Stimulated activated CD4-positive, alpha-beta T cell treated with anti-CD3 and anti-CD28 coated beads, Interleukin-15, amount 100 ng/mL, for 1 hour (primary cell): ENCODE measurements at places on chromosomes 2 and 18.

DNA sequence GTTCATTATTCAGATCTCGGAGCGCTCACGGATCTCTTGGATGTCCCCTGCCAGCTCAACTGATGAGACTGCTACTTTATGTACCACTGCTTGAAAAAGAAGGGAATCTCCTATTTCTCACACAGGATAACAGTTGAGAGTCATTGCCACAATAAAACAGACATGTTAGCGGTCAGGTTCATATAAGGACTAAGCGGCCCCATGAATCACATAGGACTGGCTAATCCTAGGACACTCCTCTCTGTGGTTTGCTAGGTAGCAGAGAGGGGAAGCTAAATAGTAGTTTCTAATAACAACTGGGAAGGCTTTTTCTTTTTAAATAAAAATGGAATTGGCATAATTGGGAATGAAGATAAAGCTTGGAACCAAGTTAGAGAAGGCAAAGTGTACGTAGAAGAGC is 15.9 kb upstream of the TGFA start:
- no peak for DNase-seq

DNA sequence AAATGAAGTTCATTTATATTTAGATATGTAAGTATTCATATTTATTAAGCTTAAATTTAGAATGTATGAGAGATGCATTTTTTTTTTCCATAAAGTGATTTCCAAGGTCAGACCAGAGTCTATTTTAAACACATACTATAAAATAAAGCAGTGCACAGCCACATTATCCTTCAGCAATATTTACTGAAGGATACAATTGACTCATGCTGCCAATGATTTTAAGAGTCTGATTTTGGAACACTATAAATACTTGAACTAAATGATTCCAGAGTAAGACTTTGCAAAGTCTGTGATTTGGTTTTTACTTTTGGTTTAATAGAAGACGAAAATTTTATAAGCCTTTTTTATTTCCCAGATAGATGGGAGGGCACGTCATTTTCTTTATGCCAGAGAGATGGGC is 107.1 kb downstream of the EPHA4 start:
- DNase-seq = no peak

DNA sequence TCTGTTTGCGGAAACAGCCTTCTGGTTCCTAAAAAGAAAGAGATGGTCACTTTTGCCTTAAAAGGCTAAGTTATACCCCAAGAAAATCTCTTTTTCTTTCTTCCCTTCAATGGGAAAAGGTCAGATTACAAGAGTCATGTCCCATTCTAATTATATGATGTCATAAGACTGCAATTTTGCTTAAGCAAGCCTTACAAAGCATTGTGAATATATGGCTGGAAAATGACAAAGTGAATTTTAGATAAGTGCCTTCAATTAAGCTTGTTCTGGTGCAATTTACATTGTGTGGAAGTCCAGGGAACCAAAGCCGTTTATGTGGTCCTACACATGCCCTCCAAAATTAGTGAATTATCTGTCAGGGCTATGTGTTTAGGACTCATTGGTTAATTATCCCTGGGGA is 7.6 kb upstream of the BMP10 start:
- no peak for DNase-seq

- DNase-seq = no peak
These were observed 68.8 kb upstream of the KCTD1 start for GRCh38 chr18:26617151-26617554.

DNA sequence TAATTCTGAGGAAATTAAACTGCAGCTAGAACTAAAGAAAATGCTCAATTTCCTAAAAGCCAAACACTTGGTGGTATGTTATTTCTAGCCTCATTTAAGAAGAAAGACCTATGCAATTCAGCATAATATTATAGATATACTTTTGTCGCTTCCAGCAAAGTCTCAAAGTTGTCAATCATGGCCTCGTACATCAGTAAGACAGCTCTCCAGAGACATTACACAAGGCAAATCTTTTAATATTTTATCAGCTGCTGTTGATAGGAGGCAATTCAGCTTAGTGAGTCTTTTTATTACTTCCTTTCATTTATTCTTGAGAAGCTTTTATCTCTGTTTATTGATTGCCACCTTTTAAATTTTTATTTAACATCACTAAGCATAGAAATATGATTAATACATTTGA is 294.3 kb downstream of the FSIP2 start:
- no peak for DNase-seq

DNA sequence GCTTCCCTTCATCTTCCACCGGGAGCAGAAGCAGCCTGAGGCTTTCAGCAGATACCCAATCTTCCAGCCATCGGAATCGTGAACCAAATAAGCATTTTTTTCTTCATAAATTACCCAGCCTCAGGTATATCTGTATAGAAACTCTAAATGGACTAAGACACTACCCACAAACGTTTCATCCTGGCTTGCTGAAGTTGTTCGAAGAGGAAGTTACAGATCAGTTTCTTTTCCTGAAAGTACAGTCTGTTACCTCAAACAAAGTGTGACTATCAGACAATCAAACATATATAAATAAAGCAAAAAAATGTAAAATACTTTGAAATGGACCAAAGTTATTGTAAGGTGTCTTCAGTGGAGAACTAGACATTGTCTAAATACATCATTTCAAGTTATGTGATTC is 97.9 kb downstream of the MREG start:
- no peak for DNase-seq

DNA sequence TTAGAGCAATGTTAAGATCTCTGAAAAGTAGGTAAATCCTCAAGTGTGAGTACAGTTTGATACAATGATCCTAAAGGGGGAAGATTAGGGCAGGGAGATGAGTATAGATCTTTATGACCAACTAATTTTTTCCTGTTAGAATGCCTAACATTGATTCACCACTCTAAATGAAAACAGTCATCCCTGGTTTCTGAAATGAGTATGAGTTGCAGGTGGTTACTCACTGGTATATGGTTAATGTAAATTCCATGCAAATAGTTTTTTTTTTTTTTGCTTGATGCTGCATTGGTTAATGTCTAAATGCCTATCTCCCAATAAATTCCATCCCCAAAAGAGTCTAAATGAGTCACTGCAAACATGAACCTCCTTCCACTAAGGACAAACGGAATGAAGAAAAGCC is 55.0 kb upstream of the SERPINB2 start:
- no peak for DNase-seq

DNA sequence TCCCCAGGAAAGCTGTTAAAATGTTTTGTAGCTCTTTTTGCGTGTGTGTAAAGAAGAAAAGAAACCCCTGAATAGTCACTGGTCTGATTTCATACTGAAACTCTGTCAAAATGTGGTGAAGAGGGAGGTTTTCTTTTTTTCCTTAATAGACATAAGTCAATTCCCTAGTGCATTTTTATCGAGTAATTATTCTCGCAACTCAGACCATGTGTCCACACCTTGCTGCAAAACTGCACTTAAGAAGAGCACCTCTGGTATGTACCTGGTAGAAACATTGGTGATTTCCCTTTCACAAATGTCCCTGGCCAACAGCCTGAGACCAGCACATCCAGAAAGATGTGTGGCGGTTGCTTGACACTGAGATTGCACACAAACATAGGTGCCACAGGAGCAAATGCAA is 159.9 kb downstream of the ZNF521 start:
- no peak for DNase-seq

DNA sequence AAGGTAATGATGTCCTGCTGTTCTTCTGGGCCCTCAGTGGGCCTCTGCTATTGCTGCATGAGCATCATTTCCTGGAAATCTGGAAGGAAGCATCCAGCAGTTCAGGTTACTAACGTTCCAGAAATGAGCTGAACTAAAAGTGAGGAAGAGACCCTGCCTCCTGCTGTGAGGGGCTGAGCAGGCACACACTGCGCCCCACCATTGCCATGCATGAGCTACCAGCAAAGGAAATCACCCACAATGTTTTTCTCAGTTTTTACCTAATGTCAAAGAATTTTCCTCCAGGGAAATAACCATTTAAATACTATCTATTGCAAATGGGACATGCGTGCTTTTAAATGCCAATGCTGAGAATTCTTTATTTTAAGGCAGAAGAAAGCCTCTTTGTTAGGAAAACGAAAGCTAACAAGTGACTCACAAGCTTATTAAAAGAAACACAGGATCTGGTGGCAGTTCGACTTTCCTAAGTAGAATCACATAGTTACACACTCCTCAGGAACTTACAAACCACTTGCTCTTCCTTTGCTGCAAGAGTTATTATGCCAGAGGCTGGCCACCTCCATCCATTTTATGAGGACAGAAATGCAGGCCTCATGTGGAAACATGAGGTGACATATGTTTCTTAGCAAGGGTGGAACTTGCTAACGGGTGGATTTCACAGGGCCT is 152.6 kb upstream of the TTC39C start:
- DNase-seq = no peak

DNA sequence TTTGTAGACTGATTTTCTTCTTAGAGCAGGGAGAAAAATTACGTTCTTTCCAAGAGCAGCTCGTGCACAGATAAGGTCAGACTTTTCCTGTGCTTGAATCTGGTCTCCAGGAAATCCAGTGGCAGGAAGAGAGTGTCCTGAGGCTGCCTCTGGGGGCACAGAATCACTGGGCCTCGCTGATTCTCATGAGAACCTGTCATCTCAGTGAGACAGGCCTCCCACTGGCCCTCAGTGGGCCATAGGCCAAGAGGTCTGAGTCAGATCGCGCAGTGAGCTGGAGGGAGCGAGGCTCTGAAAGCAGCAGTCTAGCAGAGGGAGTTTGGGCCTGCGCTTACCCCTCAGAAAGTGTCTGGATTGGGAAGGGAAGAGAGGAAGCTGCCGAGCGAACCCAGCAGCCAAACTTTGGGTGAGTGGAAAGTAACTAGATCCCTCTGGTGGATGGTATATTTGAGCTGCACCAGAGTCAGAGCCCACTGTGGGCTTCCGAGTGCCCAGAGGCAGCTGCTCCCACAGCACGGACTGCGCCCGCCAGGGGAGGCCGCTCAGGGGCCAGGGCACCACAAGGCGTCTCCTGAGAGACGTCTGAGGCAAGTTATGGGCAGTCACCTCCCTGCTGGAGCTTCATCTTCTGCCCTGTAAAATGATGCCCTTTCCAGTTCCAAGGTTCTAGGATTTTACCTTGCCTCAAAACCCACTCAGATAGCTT is 8.2 kb downstream of the GDF7 start:
- DNase-seq = no peak

DNA sequence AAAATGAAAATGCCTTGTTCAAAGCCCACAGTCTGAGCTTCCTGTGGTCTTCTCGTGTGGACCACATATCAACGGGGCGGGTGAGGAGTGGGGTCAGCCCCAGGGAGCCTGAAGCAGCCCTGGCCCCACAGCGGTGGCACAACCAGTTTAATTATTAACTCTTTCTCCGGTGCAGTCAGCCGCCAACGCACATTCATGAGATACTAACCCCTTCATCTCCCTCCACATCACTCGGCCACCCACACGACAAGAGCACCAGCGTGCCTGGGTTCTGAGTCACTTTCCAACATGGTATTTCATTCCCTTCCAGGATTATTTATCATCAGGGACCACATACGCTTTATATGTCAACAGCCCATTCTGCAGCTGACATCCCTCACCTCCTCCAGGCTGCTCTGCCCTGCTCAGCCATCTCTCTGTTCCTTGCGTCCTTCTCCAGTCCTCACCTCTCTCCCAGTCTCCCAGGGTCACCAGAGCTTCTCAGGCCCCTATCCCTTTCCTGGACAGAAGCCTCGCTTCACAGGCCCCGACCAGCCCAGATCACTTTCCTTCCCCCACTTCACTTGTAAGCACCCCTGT is 48.0 kb upstream of the ID2 start:
- no peak for DNase-seq

GRCh38 chr2:219293736-219294231 is 14.6 kb downstream of the DNAJB2 start:
- DNase-seq = no peak

DNA sequence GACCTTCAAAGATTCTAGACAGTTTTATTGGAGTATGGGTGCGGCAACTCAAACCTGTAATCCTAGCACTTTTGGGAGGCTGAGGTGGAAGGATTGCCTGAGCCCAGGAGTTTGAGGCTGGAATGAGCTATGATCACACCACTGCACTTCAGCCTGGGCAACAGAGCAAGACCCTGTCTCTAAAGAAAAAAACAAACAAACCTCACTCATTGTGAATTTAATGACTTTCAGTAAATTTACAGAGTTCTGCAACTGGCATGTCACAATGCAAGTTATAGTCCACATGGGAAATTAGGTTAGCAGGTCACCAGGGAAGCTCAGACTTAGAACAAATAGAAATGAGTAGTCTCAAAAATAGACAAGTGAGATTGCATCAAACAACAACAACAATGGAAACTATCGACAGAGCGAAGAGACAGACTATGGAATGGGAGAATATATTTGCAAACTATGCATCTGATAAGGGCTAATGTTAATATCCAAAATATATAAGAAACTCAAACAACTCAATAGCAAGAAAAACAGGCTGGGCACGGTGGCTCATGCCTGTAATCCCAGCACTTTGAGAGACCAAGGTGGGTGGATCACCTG is 6.7 kb upstream of the NRBP1 start:
- no peak for DNase-seq

GRCh38 chr2:41936771-41937463 is 110.9 kb upstream of the PKDCC start:
- DNase-seq = no peak

DNA sequence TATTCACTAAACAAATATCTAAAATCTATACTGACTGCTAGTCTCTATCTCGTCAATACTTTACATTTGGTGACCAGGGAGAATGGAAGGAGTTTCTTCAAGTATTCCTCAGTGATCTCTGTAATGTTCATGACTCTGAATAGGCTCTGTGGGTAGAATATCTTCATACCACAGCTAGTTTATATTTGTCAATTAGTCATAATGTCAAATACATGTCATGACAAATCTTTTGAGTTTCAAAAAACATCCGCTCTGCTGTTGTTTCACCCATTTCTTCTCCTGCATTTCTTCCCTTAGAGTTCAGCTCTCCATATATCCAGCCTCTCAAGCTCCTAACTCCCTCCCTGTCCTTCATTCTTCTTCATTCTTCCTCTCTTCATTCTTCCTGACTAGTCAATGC is 206.5 kb upstream of the FANCL start:
- DNase-seq = no peak

DNA sequence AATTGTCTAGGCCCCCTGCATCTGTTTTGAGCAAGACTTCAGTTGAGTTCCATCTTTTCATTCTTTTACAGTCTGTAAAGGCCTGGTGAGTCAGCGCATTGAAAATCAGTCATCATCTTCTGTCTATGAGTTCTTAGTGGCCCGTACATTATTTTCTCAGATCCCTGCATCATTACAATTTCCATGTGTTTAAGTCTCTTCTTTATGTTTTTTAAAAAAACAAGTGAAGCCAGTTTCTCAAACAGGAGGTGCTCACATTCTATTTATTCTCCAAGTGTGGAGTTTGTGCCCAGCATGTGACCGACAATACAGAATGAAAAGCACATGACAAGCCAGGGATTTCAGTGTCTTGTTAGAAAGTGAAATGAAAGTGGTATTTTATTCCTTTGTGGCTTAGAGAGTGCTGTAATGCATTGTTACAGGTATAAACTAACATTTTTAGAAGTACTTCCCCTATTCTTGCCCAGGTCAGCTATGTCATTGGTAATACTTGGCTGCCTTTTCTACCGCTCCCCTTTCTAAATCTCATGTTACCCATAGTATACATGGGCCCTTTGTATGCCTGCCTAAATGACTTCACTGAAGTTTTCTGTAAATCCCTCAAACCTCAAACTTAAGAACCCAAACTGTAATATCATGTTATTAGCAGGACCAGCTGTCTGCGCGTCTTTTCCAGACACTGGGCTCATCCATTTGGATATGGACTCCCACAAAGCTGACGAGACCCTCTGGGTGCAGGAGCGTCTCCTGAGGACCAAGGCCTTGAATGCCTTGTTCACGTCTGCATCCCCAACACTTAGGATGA is 67.6 kb downstream of the FEZ2 start:
- DNase-seq = no peak
